RWPE1 (cell line): ENCODE measurements at places on chromosomes 4 and X.

DNA sequence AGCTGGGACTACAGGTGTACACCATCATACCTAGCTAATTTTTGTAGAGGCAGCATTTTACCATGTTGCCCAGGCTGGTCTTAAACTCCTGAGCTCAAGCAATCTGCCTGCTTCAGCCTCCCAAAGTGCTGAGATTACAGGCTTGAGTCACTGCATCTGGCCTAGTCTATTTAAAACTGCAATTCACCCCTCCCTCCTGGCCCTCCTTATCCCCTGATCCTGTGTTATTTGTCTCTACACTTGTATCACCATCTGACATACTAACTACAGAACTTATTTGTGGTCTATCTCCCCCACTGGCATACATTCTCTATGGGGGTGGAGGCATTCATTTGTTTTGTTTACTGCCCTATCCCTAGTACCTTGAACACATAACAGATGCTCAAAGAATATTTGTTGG, 23.7 kb downstream of the CC2D2A start:
- DNase-seq, result no peak

DNA sequence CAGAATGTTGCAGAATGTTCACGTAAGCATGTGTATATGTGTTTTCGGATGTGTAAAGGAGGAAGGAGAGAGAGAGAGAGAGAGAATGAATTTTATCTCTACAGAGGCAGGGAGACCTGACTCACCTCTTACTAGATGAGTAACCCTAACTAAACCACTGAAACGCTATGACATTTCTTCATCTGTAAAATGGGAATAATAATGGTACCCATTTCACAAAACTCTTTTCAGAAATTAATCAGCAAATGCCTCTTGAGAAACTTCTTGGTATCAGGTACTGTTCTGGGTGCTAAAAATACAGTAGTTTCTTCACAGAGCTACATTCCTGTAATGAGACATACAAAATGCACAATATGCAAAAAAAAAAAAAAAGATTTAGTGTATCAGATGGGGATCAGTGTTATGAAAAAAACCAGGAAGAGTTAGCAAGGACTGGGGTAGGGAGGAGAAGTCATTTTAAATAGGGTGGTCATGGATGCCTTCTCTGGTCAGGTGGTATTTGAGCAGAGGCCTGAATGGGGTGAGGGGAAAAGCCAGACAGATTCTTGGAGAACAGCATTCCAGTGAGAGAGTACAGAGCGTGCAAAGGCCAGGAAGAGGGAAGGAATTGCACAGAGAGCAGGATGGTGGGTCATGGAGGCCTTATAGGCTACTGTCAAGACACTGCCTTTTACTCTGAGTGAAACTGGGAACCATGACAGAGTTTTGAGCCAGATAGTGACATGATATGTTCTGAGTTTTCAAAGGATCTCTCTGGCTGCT, 84.9 kb upstream of the SPANXB1 start:
- no peak for DNase-seq

- no peak for DNase-seq
These were observed 492.9 kb downstream of the SPRY1 start for GRCh38 chr4:123889507-123889906.

DNA sequence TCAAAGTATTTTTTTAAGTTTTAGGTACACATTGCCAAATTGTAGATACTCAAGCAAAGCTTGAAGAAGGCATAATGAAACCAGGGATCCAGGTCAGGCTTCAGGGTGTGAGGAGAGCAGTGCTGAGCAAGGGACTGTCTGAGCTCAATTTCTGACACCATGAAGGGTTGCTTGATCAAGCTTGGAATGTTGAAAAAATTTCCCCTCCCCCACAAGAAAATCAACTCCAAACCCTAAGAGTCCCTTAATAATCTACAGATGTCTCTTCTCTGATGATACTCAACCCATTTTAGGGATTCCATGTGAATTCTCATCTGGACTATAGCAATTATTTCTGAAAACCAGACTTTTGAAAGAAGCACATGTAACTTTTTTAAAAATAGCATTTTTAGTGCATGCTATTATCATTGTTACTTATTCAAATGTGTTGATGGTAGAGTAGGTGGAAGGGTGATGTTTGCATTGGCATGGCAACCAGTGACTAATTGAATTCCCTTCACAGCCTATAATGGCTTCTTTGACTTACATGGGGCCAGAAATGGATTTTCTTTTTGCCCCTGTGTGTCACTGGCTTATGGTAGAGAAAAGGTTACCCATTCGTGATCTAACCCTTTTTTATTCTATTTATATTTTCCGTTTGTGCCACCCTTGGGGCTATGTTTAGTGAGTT, 252.0 kb downstream of the FBXW7 start:
- peak; percentile 20 for DNase-seq

DNA sequence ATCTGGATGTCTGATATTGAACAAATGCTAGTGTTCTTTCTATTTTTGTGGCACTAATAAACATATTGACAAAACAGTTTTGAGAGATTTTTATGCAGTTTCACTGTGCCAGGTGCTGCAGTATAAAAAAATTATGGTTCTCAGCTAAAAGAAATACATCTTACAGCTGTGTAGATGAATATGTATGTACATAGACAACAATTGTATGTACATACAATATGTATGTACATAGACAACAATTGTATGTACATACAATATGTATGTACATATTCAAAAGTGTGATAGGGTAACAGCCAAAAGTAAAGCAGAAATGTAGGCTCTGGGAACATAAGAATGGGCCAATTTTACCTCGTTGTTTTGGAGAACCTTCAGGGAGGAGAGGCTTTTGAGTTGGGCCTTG, 390.0 kb upstream of the RPS6KA3 start:
- DNase-seq, result no peak

DNA sequence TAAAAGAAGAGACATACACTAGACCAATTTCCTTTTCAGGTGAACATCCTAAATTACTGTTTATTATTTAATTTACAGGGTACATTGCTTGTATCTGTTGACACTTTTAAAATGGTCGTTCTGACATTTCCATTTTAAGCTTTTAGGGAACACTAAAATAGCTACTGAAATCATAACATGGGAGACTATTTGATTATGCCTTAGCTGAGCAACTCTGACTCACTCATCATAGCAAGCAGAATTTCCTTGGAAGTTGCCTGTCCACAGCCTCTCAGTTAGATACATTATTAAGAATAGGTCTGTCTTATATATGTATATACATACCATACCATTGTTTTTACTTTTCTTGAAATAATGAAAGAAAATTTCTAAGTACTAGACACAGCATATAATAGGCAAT, 22.0 kb downstream of the GUCY1B1 start:
- DNase-seq, result no peak

DNA sequence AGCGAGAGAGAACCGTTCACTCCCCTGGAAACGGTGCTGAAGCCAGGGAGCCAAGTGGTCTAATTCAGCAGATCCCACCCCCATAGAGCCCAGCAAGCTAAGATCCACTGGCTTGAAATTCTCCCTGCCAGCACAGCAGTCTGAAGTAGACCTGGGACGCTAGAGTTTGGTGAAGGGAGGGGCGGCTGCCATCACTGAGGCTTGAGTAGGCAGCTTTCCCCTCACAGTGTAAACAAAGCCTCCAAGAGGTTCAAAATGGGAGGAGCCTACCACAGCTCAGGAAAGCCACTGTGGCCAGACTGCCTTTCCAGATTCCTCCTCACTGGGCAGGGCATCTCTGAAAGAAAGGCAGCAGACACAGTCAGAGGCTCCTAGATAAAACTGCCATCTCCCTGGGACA, 37.8 kb upstream of the CDS1 start:
- DNase-seq, result no peak

DNA sequence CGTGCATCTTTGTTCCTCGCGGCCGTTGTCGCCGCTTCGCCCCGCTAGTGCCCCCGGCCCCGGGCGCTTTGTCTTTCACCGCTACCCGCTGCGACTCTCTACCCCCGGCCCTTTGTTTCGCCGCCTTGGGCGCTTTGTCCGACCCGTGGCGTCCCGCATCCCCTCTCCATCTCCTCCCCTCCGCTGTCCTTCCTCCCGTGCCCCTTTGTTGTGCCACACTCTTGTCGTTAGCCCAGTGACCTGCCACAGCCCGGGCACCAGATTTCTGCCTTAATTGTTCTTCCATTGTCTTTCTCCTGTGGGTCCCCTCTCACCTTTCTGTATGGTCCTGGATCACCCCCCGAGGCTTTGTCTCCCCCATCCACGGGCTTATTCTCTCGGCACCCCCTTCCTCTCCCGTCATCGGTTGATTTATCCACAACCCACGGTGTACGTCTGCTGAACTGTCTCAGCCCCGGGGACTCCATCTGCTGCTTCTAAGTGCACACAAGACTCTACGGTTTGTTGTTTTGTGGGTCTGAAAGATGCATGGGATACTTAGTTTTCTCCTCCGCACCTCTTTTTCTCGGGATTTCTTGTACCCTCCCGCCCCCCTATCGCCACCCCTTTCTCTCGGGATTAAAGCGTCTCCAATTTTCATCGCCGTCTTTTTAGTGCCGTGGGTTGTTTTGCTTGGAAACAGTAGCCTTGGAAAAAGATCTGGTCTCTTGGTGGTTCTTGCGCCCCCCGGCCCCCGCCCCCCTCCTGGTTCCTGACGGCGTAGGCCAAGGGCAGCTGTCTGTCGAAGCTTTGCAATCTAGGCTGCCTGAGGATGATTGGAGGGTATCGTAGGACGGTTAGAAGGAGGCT, 783 bp downstream of the RBPJ start:
- peak; percentile 18 for DNase-seq

DNA sequence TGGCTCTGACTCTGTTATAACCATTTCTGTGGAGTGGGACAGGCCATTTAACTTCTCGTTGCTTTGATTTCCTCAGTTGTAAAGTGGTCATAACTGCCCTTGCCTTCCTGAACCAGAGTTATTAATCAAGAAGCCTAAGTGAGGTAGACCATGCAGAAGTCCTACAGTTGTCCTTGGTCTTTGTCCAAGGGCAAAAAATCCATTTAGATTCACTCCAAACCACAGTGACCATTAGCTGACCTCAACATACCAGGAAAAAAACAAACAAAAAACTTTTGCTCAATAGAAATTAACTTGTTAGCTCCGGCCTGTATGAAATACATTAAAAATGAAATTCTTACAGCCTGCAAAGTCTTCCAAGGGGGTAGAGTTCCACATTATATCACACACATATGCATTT, 52.7 kb downstream of the TBC1D9 start:
- no peak for DNase-seq

DNA sequence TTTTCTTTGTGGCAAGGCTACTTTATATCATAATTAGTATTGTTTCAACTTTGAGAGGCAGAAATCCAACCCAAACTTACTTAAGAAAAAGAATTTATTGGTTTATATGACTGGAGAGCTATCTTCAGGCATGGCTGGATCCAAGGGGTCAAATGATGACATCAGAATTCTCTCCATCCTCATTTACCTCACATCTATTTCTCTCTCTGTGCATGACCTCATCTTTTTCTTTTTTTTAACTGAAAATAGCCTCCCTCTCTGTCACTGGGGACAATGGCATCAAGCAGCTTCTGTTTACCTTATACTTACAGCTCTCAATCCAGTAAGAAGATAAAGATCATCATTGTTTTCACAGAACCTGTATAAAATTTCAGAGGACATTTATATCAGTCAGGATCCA, 12.0 kb upstream of the EXOC1L start:
- no peak for DNase-seq

DNA sequence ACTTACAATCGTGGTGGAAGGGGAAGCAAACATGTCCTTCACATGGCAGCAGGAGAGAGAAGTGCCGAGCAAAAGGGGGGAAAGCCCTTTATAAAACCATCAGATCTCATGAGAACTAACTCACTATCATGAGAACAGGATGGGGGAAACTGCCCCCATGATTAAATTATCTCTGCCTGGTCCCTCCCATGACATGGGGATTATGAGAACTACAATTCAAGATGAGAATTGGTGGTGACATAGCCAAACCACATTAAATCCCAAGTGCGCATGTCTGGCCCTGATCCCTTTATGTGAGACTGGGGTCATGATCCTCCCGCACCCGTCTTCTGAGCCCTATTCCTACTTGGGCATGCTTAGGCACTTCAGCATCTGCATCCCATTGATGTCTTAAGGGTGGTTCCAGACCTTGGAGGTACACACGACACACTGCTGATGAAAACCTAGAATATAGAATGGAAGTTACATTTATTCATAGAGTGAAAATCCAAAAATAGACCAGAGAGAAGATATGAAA, 116.0 kb downstream of the PTTG2 start:
- no peak for DNase-seq

GRCh38 chr4:173535165-173535902, 5.3 kb upstream of the HAND2 start:
- DNase-seq, result no peak

DNA sequence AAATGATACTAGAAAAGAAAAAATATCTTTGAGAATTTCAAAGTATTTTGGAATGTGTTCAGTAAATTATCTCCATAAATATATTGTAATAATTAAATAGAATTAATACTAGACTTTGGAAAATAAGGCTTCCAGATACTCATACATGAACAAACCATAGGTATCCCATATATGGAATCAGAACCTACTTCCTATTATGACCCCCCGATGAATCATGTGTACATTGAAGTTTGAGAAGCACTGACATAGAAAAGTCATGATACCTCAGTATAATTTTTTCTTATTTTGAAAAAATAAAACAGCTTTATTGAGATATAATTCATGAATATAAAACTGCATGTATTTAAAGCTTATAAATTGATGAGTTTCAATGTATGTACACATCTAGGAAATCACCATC, 27.2 kb upstream of the SMARCA5 start:
- DNase-seq, result no peak

- no peak for DNase-seq
These were observed 284.3 kb downstream of the ARHGAP10 start for GRCh38 chr4:148016063-148016637.

GRCh38 chr4:113675731-113676697, 85.5 kb downstream of the CAMK2D start:
- DNase-seq, result no peak

DNA sequence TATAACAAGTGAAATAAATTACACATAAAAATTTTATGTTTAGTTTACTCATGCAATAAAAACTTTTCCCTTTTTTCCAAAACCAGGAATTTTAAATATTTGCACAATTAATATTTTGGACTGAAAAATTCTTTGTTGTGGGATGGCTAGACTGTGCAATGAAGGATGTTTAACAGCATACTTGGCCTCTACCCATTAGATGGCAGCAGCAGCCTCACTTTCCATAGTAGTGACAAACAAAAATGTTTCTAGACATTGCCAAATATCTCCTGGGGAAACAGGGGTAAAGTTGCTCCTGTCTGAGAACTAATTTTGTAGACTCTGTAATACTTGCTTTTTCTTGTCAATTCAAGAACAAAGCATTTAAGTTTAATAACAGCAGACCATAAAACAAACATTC, 49.8 kb downstream of the SCLT1 start:
- no peak for DNase-seq

DNA sequence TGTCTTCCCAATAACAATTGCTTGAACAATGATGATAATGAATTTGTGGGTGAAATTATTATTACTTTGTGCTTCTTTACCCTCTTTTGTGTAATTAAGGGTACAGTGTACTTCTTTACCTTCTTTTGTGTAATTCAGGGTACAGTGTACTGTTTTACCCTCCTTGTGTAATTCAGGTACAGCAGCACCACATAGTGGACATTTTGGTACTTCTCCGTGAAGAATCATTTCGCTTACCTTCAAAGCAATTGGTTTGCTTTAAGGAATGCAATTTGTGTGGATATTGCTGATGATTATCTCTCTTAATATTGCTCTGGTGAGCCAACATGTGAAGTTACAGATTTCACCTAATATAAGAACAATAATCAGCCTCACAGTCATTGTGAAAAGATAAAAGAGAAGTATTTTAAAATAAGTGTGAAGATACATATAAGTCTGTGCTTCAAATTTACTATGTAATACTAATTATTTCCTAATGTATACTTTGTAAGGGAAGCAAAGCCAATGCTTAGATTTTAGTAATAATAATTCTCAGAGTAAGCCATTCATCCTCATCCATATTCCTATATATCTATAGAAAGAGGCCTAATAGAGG, 27.2 kb upstream of the SEC24B start:
- peak; percentile 56 for DNase-seq

- no peak for DNase-seq
These were observed 21.1 kb upstream of the SMIM10 start for GRCh38 chrX:134969726-134970125.
